Activated T-cell treated with anti-CD3 and anti-CD28 coated beads, Interleukin-2, amount 50 U/mL, for 24 hours (primary cell): ENCODE measurements at places on chromosomes 12 and 14.

DNA sequence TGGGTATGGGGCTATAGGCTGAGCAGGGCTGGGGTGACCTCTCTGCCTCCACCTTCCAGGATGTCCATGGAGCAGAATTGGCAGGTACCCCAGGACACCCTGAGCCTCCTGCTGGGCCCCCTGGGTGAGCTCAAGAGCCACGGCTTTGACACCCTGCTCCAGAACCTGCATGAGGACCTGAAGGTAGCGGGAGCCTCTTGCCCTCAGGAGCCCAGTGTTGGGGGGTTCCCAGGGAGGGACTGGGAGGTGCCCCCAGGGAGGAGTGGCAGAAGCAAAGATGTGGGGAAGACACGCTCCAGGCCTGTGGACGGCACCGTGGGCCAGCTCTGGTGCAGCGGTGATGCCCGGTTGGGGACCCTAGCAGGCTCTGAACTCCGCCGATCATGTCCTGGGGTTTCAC, 8.3 kb downstream of the TNFAIP2 start:
- no peak for DNase-seq

DNA sequence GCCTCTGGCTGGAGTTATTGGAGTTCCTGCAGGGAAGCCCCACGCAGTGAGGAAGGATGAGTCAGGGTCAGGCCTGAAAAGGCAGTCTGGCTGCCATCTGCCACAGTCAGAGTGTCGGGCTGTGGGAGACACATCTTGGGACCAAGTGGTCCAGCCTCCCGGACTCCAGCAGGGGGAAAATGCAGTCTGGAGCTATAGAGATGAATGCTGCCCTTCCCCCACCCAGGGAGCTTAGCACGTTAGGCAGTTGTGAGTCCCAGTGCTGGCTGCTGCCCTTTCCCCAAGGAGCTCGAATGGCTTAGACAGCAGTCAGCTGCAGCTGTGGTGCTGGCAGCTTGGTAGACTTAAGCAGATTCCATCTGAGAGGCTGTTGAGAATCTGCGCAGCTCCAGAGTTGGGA, 8.2 kb upstream of the NTS start:
- no peak for DNase-seq

DNA sequence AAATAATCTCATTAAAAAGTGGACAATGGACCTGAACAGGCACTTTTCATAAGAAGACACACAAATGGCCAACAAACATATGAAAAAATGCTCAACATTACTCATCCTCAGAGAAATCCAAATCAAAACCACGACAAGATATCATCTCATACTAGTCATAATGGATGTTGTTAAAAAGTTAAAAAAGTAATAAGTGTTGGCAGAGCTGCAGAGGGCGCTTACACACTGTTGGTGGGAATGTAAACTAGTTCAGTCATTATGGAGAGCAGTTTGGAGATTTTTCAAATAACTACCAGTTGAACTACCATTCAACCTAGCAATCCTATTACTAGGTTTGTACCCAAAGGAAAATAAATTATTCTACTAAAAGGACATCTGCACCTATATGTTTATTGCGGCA, 47.2 kb downstream of the FOXG1 start:
- no peak for DNase-seq

DNA sequence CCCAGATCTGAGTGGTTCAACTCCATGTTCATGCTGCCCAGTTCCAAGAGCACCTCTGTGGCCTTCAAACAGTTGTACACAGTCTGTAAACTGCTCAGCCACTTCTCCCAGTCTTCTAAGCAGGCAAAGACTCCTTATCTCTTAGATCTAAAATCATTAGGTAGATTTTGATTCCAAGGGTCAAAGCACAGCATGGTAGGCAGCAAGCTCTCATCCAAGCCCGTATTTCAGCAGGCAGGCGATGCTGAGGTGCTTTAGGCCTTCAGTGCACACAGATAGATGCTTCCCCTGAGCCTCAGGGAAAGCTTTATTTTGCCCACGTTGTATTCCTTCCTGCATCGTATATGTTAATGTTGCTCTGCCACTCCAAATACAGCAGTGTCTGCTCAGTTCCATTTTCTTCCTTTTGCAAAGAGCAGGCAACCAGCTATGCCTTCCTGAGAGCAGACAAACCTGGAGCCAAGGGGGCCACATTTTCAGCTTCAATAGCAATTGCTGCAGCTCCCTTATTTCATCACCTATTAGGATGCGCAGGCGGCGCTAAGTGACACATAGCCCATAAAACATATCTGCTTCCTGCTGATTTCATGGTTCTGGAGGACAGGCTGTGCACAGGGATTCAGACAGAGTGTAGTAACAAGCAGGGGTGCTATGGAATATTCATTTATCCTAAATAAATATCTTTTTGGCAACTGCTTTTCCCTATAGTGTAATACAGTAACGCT, 67.5 kb downstream of the ETV6 start:
- DNase-seq: no peak

DNA sequence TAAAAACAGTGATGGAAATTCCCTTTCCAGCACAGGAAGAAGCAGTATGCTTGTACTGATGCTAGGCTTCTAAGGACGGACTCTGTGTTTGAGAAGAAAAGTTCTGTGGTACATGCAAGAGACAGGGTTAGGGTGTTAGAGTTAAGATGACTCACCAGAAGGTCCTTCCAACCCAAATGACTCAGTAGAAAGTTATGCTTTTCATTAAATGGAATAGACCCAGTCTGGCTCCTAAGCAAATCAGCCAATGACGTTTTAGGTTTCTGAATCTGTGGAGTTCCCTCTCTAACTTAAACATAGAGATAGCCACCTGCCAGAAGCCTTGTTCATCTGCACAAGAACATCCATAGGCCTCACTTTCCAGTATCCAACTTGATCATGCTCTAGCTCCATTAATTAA, 5.7 kb downstream of the PTHLH start:
- no peak for DNase-seq

- no peak for DNase-seq
Observed at GRCh38 chr14:30240018-30240417, 312.4 kb upstream of the PRKD1 start.

GRCh38 chr14:28975084-28975483, 208.5 kb downstream of the FOXG1 start:
- no peak for DNase-seq

DNA sequence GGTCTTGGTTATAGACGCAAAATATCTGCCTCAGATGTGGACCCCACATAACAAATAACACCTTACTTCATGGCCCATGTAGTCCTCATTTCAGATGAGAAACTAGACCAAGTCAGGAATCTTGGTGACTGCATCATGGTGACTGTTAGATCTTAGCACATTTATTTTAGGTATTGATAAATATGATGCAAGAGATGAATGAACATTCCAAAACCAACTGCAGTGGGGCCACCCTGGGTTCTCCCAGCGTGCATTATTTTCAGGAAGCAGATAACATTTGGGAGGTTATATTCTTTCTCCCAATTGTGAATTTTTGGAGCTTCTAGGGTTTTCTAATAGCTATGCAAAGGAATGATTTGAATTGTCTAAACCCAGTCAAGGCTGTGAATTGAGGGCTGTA, 55.2 kb upstream of the PTGR2 start:
- no peak for DNase-seq

DNA sequence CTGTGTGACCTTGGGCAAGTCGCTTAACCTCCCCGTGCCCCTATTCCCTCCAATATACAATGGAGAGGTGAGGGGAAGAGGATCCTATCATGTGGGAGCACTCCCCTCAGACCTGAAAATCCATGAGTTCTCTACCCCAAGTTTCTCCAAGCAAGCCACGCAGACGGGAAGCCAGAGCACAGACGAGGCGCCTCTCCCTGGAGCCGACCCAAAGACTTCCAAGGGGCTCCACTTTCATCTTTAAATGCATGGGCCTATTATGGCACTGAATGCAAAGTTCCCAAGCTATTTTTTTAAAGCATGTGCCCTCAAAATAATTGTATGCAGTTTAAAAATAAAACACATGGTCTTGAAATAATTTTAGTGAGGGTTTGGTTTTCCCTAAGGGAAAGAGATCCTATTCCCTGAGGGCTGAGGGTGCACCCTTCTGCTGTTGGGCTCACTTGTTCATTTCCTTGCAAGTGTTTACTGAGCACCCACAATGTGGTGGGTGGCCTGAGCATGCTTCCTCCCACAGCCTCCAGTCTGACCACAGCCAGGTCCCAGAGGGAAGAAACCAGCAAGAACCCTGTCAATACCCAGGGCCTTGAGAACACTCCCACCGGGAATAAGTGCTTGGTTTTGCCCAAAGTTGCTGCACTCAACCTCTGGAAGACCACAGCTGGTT, 14.6 kb downstream of the CMKLR1 start:
- DNase-seq: no peak

DNA sequence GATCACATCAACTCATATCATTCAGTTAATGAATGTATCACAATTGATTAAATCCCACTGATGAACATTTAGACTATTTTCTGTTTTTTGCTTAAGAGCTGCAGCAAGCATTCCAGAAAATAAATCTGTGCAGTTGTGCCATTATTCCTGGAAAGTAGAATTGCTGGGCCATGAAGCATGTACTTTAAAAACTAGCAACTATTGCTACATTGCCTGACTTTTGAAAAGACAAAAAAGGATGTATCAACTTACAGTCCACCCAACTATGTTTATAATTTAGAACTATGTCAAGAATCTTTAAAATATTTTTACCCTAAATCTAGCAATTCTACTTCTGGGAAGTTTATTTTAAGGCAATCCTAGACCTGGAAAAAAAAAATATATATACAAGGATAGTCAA, 33.4 kb upstream of the ERGIC2 start:
- DNase-seq: no peak

DNA sequence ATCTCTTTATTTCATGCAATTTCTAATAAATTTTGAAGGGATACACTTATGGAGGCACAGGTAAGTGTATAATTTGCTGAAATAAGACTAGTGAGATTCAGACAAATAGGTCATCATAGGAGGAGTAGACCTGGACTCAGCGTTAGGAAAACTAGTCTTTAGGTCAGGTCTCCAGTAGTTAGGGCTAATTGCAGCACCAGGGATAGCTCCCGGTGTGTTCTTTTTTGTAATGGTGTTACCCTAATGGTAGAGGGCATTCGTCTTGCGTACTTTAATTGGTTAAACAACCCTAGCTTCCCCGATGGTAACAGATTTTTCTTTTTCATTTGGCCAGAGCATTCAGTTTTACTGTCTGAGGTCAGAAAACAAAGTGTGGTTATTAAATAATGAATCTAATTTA, 64.9 kb downstream of the ARID2 start:
- no peak for DNase-seq

- DNase-seq: no peak
Observed at GRCh38 chr14:78202163-78202562, 32.0 kb downstream of the NRXN3 start.

- DNase-seq: no peak
Observed at GRCh38 chr14:63275611-63276010, 43.1 kb downstream of the GPHB5 start.

DNA sequence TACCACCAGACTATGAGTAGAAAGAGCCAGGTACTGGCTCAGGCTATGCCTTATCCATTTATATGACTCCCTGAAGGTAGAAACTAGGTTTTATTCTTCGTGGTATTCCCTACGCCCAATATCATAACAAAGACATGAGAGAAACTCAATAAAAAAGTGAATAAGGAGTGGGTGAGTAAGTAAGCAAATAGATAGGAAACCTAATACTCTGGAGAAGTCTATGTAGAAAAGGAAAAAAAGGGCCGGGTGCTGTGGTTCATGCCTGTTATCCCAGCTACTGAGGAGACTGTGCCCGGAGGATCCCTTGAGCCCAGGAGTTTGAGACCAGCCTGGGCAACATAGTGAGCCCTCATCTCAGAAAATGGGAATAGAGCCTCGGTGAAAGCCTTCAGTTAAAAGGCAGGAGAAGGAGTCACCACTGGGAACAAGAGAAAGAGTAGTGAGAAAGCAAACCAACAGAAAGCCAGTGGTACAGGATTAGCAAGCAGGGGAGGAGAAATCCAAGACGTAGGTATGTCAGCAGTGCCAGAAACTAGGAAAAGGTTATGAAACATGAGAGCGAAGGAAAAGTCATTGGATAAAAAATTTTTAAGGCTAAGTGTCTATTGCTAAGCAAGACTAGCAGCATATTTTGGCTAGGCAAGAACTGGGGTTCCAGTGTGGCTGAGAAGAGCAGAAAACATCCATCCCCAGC, 6.0 kb upstream of the OR6J1 start:
- no peak for DNase-seq

GRCh38 chr12:132539016-132539773, 49.2 kb downstream of the FBRSL1 start:
- DNase-seq: no peak

DNA sequence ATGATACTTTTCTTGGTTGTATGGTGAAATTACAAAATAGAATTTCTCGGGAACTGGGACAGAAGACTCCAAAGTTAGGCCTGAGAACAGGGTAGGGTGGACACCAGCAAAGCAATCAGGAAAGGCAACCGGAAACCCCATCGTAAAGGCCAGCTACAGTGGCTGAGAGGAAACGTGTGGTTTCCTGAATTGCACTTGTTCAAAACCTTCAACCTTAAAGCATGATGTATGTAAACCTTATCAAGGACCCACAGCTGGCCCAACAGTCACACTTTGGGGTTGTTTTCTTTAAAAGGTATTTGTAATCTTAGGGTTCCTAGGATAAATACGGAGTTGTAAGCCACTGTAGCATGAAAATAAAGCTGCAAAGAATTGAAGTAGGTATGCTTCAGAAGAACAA, 2.2 kb upstream of the PTGDR start:
- DNase-seq: no peak

DNA sequence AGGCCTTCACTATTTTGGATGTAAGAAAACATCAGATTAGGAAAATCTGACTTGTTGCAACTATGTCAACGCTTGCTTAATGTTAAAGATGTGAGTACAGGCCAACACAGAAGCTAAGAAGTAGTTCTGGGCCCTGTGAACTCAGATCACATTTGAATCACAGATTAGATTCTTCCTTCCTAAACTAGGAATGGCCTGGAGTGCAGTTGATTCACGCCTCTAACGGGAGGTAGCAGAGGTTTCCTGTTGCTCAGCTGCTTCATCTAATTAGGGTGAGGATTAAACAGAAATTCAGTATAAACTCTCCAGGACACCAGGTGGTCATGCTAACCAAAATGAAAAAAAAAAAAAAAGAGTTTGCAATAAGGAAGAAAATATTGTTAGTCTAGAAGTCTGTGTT, 314.3 kb downstream of the TRHDE start:
- no peak for DNase-seq

GRCh38 chr14:20632831-20633691, 8.4 kb downstream of the OR6S1 start:
- peak; percentile 82 for DNase-seq

GRCh38 chr14:92650581-92651105, 97.8 kb downstream of the LGMN start:
- DNase-seq: no peak

GRCh38 chr12:76024102-76024781, 7.3 kb downstream of the PHLDA1 start:
- DNase-seq: no peak

GRCh38 chr12:78680596-78680995, 184.0 kb upstream of the SYT1 start:
- DNase-seq: no peak

DNA sequence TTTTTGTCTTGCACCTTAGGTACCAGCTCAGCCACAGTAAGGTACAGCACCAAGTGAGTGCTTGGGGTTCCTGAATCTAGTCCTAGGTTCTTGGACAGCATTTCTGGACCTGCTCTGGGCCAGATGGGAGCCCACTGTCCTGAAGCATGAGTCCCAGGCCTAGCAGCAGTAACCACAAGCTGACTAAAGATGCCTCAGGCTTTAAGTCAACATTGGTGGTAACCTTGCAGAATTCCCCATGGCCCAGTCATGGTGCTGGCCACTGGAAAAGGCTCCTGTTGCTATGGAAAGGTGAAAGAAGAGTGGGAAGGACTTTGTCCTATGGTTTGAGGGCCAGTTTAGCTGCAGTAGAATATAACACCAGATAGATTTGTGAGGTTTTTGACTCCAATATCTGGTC, 86.9 kb upstream of the CLEC14A start:
- DNase-seq: no peak

GRCh38 chr12:76240281-76240680, 107.9 kb downstream of the BBS10 start:
- DNase-seq: no peak
